ENCODE measurements at places on chromosomes 1 and 21.

- no peak for DNase-seq
These were observed 1.1 kb downstream of the TAS1R3 start for GRCh38 chr1:1332031-1332755.

DNA sequence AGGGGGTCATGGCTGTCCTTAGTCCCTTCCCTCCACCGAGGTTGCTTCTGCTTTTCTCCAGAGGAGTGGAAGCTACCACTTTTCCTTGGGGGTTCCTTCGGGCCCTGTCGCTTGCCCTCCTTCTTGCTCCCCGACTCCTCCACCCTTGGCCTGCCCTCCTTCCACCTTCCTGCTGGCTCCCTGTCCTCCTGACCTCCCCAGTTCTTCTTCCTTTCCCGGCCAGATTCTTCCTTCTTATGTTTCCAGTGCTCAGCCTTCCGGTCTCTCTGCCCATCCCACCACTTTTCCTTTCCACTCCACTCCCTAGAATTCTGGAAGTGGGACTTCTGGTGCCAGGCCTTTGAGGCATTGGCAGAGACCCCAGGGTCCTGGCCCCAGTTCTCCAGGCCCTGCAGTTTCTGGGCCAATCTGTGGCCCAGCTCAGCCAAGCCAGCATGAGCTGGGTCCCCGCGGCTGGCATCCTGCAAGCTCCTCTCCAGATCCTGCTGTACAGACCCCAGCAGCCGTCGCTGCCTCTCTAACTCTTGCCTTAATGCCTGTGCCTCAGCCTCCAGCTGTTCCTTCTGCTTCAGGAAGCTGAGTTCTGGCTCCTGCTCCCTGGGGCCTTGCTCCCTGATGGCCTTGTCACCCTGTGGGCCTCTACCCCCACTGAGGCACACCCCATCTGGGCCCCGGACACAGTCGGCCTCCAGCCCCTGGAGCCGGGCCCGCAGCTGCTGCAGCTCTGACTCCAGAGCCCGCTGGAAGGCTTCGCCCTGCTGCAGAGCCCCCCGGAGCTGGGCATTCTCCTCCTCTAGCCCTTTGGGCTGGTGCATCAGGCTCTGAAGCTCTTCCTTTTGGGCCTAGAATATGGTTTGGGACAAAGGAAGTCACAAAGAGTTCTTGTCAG lies 9.7 kb upstream of the PMVK start:
- DNase-seq = no peak

- DNase-seq = no peak
These were observed 58.0 kb downstream of the VPS13D start for GRCh38 chr1:12287869-12288268.

DNA sequence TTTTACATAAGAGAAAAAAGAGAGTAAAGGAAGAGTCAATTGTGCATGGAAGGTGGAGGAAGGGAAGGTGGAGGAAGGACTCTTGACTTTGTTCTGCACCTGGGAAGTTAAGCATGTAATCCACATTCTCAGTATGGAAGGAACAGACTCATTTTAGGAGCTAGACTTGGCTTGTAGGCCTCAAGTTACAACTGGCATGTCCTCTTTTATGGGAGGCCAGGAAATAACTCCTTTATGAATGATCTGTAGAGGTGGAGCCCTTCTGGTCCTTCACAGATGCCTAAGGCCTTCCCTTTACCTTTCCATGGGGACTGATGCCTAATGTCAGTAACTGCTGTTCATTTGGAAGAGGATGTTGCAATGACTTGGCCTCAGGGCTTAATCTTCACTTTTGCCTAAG lies 29.4 kb upstream of the CCSAP start:
- DNase-seq = no peak

GRCh38 chr1:113459279-113459678 lies 69.0 kb downstream of the MAGI3 start:
- DNase-seq = no peak

All from suprapubic skin (tissue), 4 donors.